ENCODE measurements at places on chromosomes 5 and 9. TPM values are rescaled to one million over a fixed set of nuclear protein-coding genes. Genes with fewer than 3 reads are reported as not detected.

Gene ACTBL2
- 0.03 TPM for total RNA-seq

Gene IRX2
- total RNA-seq = 0.69 TPM

Gene PCDHA5
- 0.07 TPM for total RNA-seq

Gene BTNL3
- not detected for total RNA-seq

Gene EQTN
- total RNA-seq = not detected

Gene QRFP
- not detected for total RNA-seq

Gene PDE8B
- 0.46 TPM for total RNA-seq

Gene GARIN3
- total RNA-seq = not detected

Gene MEF2C
- 19.5 TPM for total RNA-seq

Gene ADGRD2
- total RNA-seq = not detected

Gene IFNB1
- not detected for total RNA-seq

Gene TSSK1B
- total RNA-seq = 0.46 TPM
